ENCODE measurements at places on chromosomes 7 and 10. TPM values are rescaled to one million over a fixed set of nuclear protein-coding genes. Genes with fewer than 3 reads are reported as not detected.

SPDYE5 gene
- polyA plus RNA-seq = not detected

RBP3 gene
- polyA plus RNA-seq = not detected

GRCh38 chr10:95447685-95448084, 113.5 kb downstream of the SORBS1 start:
- DNase-seq = no peak
- H3K36me3 ChIP-seq = no peaks in the 10 kb centered on the region
- no peaks in the 10 kb centered on the region for H3K4me1 ChIP-seq
- no peak overlapping the region for H3K27ac ChIP-seq
- no peak overlapping the region for H3K4me3 ChIP-seq
- H3K27me3 ChIP-seq = peaks cover 3% of the 10 kb centered on the region

GRCh38 chr7:47039904-47040303, 542.0 kb downstream of the TNS3 start:
- H3K4me3 ChIP-seq = no peak overlapping the region
- peaks cover 3% of the 10 kb centered on the region for H3K27me3 ChIP-seq
- H3K4me1 ChIP-seq = no peaks in the 10 kb centered on the region
- no peaks in the 10 kb centered on the region for H3K36me3 ChIP-seq
- no peak overlapping the region for H3K27ac ChIP-seq
- no peak for DNase-seq

- DNase-seq = no peak
- H3K27me3 ChIP-seq = no peaks in the 10 kb centered on the region
- H3K27ac ChIP-seq = no peak overlapping the region
- no peaks in the 10 kb centered on the region for H3K4me1 ChIP-seq
Observed at GRCh38 chr7:129576138-129576537, 35.4 kb upstream of the NRF1 start.
